ENCODE measurements at places on chromosomes 3 and 15.

DNA sequence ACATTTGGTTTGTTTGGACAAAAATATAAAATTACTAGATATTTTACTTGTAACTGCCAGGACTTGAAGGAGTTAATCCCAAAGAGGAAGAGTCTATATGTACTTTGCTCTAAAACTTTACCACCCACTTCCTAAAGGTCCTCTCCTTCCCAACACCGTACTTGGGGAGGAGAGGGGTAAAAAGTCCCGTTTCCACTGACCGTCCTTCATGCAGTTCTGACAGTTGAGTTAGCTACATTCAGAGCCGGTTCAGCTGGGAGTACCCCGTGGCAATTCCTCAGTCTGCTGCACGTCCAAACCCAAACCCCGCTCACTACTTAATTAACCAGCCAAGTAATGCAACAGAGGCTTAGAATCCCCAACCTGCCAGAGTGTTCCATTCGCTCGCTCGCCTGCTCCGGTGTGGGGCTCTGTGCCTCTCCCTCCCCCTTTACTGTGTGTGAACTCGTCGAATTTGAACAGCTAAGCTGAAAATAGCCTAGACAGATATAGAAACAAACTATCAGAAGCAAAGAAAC lies 519.7 kb downstream of the FOXP1 start:
- DNase-seq = peak; percentile 49

DNA sequence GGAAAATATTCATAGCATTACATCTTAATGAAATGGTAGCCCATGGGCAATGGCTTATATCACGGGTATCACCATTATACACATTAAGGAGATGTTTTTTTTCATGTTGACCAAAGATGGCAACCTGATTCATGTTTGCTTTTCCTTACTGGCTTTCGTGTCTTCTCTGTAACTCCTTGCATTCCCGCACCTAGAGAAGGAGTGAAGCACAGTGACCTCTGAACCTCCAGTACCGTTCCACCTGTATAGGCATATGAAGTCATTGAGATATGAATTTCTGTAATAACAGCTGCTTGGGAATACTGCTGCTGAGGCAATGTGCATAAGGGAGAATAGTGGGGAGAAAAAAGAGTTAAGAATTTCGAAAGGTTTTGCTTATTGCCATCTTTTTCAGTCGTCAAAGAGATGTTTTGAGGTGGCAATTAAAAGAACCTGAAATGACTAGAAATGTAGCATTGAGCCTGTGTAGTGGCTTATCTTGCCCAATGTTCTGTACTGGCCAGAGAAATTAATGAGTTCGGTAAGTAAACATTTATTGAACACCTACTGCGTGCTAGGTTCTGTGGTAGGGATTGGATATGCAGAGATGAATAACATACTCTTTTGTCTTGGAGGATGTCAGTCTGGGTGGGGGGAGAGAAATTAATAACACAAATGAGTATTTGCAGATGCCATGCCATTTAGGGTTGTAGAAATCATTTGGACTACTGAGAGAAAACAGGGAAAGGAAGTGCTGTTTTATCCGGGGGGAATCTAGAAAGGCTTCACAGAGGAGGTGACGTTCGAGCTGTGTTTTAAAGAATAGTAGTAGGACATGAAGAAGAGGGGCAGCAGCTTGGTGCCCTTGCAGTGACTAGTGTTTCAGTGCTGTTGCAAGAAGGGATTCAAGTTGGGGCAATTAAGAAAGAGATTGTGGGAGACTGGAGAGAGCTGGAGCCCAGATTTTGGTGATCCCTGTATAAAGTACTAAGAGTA lies 2.5 kb downstream of the FEM1B start:
- no peak for DNase-seq

GRCh38 chr3:98246142-98246541 lies 17.9 kb upstream of the OR5H6 start:
- DNase-seq = no peak

DNA sequence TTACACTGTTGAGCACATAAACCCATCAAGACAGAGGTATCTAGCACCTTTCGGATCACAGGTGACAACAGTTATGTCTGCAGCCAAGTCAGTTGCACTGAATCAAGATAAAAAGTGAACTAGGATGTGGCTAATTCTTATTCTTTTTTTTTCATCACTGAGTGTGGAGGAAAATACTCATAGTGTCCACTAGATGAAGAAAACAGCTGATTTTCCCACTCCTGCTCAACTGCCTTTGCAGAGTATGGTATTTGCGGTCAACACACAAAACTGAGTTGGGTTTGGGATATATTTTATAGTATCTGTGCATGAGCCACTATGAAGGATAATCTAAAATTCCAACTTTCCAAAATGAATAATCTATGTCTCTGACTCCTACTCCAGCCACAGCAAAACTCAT lies 32.5 kb downstream of the IL17RD start:
- no peak for DNase-seq

DNA sequence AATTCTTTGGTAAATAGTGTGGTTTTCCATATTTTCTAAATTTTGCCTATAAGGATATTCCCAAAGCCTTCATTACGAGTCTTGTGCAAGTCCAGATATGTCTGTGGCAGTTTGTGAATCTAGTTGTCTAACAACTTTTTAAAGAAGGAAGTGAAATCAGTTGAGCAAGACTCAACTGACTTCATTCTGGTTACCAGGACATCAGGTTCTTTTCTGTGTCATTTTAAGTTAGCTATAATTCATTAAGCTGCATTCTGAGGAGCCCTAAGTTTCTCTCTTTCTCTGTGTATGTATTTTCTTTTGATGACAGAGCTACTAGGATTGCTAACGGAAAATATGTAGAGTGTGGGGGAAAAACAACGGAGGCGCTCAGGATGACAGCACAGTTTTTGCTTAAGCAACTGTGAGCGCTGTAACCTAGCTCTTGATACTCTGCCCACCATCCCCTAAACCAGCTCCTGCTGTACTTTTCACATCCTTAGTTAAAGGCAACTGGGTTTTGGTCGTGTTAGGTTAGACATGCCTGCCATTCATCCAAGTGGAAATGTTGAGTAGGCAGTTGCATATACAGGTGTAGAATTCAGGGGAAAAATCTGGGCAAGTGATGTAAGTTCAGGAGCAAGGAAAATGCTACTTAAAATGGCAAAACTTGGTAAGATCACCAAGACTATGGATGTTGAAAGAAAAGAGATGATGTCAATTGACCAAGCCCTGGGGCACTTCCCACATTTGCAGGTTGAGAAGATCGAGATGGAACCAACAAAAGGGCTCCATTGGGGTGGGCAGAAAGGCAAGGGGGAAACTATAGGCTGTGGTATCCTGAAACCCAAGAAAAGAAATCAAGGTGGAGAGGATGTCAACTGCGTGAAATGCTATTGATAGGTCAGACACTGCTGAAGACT lies 9.2 kb downstream of the MFSD1 start:
- no peak for DNase-seq

DNA sequence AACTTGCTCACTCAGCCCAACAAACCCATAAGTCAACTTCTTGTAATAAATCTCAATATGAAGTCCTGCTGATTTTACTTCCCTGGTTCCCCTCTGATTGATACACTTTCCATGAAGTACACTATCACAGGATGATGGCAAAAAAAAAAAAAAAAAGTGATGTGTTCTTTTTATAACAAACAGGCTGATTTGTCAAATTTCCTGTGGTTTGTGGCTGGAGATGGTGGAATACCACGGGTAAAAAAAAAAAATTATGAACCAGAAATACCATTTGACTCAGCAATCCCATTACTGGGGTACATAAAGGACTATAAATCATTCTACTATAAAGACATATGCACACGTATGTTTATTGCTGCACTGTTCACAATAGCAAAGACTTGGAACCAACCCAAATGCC lies 10.7 kb upstream of the SERPINI2 start:
- no peak for DNase-seq

GRCh38 chr3:10142707-10143560 lies 1.4 kb downstream of the VHL start:
- DNase-seq = peak; percentile 24

DNA sequence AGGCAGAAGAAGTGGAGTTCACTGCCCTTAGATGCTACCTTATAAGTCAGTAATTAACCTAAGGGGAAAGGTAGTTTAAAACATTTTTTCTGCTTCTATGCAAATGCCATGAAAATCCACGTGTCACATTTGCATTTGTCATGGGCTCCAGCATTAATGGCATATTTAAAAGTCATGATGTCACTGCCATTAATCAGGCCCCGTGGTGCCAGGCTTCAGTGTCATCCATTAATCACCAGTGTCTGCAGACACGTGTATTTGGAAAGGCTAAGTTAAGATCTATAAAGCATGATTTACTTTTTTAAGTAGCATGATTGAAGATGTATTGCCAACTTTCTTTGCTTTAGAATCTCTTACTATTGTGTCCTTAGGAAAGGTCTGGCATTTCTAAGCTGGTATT lies 857.8 kb downstream of the TUSC7 start:
- DNase-seq = no peak

- peak; percentile 5 for DNase-seq
Observed at GRCh38 chr3:168952551-168952950, 711.0 kb downstream of the MECOM start.

DNA sequence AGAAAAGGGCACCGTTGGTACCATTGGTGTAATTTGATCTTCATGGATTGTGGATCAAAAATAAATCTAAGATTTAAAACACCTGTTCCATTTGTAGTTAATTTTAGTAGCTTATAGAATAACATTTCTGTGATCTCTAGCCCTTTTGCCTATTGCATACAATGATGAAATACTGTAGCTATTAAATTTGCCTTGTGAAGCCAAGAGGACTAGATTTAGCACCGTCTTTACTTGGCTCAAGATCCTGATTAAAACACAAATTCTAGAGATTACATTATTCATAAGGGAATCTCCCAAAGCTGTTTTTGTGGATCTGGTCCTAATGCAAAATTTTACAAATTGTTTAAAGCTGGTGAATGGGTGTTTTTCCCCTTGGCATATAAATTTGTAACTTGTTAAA lies 8.2 kb downstream of the TBC1D23 start:
- no peak for DNase-seq

DNA sequence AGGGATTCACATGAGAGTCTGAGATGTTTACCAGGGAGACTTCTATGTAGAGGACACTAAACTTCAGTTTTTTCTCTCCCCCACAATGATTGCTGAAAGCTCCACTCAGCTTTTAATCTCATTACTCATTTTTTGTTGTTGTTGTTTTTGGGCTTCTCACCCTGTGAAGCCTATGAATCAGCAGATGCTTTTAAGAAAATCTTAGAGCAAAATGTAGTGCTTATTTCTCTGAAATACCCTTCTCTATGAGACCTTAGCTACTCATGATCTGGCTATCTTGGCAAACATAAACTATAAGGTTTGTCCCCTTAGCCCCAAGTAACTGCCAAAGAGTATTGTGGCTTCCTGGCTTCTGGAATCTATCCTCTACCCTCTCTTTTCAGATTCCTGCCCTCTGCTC lies 537.3 kb downstream of the OCA2 start:
- no peak for DNase-seq

DNA sequence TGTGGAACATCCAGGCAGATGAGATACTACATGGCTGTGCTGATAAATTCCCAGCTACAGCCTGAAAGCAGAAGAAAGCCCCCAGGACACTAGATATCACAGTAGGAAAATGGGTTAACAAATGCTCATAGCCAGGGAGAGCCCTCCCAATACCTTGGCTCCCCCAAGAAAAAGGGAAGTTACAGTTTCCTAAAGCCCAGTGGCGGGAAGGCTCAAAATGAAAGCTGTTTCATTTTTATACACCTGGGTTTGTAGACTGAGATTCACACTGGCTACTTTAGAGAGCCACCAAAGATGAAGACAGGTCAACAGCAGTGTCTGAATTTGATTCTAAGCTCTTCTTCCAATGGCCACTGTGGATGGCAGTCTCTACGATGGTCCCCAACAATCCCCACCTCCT lies 55.0 kb upstream of the TOPAZ1 start:
- DNase-seq = no peak

DNA sequence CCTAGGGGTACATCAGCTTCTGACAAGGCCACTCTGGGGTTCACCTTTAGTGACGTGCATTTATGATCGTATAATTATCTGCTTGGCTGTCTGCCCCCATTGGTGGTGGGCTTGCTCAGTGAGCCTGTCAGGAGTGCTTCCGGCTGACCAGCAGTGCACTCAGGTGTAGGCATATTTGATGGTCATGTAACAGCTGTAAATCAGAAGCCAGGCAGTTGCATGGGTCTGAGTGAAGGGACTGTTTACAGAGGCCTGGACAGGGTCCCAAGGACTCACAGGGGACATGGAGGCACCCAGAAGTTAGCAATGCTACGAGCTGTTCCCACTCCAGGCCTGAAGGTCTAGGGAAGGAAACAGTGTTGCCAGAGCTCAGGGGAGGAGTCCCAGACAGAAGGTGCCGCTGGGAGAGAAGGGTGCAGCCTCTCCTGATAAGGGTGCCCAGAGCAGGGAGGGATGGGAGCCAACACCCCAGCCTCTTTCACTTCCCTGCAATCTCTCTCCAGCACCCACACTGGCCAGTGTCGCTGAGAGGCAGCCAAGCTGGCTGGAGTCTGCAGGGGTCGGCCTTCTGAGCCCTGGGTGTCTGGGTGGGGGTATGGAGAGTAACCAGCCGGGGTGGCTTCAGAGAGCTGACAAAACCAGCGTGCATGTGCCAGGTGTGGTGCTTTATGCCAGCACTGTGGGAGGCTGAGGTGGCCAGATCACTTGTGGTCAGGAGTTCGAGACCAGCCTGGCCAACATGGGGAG lies 61.3 kb upstream of the PRR23E start:
- DNase-seq = no peak

DNA sequence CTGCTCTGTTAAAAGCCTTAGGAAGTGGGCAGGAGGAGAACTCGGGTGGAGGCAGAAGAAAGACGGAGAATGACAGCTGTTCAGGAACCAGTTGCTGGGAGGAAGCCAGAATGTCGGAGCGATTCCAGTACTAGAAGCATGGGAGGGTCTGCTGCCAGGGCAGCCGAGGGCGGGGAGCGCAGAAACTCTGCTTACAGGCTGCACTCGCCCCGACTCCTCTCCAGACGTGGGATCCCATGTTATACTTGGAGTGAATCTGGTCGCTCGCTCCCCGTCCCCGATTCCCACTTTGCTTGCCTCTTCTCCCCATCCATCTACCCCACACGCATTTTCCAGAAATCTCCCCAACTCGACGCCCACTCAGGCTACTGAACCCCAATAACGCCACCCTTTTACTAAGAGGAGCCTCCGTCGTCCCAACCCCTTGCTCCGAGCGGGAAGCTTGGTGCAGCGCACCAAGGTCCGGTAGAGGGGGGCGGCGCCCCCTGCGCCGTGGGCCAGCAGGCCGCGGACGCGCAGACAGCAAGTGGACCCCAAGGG lies 665 bp downstream of the GATM start:
- no peak for DNase-seq

DNA sequence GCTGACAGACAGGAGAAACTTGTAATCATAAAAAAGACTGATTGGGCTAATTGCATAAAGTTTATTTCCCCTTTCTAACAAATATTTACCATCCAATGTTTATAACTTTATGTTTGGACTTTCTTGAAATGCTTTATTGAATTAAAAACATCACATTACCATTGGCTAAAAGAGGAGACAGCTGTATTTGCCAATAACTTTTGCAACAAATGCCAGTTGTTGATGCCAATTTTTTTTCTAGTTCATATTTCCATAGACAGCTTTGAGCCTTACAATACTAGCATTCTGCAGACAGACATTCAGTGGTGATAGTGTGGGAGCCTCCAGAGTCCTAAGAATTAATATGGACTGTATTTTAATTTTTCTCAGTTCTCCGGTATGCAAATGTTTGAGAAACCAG lies 198.4 kb downstream of the ADAMTS17 start:
- no peak for DNase-seq

GRCh38 chr3:185766329-185767001 lies 58.4 kb downstream of the IGF2BP2 start:
- DNase-seq = no peak

GRCh38 chr3:187968883-187969580 lies 184.9 kb upstream of the LPP start:
- DNase-seq = peak; percentile 14

Data from RWPE1 (cell line).